Left colon (tissue), 2 donors: ENCODE measurements at places on chromosomes 11 and 22.

- DNase-seq = no peak
Measured at GRCh38 chr11:102423936-102424335, 28.6 kb downstream of the TMEM123 start.

- DNase-seq = no peak
Measured at GRCh38 chr22:24059121-24059520, 48.0 kb downstream of the CABIN1 start.

DNA sequence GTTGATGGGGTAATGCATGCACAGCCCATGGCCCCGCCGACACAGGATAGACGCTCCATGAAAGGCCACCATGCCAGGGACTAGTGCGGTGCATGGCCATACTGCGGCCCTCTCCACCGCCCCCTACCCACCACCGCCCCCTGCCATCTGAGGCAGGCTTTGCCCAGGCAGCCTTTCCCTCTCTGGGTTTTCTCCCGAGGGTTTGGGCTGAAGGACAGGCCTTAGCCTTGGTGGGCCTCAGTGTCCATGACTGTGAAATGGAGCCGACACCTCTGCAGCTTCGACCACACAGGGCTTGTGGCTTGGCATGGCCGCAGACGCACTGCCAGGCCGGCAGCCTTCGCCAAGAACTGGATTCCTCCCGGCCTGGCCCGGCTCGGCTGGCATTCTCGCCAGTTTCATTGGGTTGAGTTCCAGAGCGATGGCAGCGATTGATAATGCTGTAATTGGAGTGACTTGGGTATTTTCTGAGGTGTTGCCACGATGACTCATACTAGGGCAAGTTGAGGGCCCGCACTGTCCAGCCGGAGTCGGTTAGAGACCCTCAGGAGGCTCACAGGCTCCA is 111.3 kb downstream of the WNT7B start:
- DNase-seq = no peak

DNA sequence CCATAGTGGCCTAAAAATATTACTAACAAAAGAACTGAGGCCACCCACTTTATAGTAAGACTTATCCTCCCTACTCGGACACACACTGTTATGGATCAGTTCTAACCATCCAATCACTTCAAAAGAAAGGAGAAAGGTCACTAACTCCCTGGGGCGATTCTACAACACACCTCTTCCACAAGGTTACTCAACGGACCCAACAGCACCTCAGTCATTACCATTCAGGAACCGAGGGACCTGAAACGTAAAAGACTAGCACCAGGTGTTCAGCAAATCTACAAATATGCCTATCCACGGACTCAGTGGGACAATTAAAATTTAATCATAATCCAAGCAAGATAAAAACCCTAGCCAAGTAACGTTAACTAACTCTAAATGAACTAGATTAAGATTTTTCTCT is 1.6 kb downstream of the HNRNPUL2 start:
- DNase-seq = no peak

- no peak for DNase-seq
Measured at GRCh38 chr11:68300076-68300830, 12.1 kb upstream of the LRP5 start.

DNA sequence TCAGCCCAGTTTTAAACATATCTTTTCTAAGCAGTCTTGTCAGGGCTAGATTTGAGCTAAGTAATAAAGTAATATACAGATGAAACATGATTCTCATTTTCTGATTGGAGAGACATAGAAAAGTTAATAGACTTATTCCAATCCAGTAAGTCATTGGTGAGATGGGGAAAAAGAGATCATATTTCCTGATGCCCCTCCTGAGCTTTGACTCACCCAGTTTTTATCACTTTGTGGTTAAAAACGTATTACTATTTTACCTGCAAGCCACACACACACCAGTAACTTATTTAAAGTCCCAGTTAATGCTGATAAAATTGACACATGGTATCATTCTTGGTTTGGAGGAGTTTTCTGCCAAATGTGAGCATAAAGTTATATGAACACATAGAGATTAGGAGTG is 306.8 kb downstream of the CADM1 start:
- no peak for DNase-seq

DNA sequence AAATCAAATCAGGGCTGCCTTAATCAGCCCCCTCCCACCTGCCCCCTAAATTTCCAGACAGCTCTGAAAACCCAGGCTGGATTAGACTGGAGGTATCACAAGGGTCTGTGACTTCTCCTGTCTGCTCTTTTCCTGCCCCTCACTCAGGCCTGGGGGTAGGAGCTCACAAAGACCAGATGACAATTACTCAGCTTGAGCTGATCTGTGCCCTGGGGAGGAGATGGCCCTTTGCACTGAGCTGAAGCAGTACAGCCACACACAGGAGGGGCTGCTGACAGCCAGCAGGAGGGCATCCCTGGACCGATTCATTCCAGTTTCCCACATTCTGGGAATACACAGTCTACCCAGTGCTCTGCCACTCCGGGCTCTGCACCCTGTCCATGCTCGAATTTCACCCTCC is 4.2 kb downstream of the ABCC8 start:
- no peak for DNase-seq

GRCh38 chr22:44646668-44647067 is 55.3 kb upstream of the PRR5 start:
- no peak for DNase-seq

- DNase-seq = no peak
Measured at GRCh38 chr22:31544481-31545480, 48.4 kb downstream of the SFI1 start.

GRCh38 chr11:92623055-92623454 is 346.4 kb upstream of the MTNR1B start:
- no peak for DNase-seq

DNA sequence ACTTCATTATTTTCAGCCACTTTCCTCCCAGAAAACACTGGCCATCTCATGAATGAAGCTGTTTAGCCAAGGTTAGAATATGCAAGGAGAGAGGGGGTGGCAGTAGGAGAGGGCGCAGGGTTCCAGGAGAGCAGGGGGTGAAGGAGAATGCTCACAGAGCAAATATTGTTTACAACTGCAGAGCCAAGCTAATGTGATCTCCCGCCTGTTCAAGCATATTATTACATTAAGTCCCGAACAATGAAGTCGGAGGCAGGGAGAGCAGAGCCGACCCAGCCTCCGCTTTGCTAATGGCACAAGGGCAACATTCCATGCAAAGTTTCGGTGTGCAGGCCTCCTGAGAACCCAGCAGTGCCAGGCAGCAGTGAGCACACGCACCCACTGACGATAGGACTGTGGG is 80.1 kb downstream of the MICAL3 start:
- no peak for DNase-seq

- DNase-seq = no peak
Measured at GRCh38 chr11:120810251-120810650, 213.7 kb upstream of the TBCEL start.

DNA sequence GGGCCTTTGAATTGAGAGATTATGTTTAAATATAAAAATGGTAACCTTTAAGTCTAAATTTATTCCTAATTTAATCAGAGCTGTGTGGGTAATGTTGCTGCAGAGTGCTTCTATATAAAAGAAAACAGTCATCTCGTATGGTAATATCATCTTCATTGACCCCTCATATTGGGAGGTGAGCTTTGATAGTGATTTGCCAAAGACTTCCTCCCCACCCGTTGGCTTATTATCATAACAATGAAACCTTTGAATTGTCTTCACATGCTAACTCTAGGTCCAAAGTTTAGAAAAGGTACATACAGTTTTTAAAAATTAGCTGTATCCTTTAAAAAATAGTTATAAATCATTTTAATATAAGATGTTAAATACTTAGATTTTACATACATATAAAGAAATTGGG is 3.7 kb downstream of the EMSY start:
- no peak for DNase-seq

DNA sequence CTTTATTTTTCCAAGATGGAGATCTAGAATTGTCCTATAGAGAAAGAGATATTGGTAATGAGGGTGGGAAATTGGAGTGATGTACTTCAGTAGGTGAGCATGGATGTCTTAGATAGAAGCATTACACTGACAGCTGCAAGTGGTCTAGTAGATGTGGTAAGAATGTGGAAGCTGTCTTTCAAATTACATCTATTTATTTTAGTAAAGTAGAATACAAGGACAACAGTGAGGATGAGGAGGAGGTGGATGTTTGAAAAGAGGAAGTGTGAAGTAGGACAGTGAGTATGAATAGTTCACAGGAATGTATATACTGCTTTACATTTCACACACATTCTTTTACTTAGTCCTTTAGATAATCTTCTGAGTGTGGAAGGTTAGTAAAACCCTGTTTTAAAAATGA is 64.2 kb downstream of the HIPK3 start:
- no peak for DNase-seq

DNA sequence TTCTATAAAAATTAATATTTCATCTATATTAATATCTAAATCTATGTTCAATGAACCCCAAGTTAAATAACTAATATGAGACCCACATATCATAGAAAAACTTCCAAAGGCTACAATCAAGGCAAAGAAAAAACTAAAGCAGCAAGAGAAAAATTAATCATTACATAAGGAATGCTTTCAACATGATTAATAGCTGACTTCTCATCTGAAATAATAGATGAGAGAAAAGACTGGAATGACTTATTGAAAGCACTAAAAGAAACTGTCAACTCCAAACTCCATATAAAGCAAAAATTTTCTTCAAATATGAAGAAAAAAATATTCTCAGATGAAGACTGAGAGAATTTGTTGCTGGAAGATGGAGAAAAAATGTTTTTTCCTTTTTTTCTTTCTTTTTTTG is 13.0 kb downstream of the TRIM5 start:
- DNase-seq = no peak

DNA sequence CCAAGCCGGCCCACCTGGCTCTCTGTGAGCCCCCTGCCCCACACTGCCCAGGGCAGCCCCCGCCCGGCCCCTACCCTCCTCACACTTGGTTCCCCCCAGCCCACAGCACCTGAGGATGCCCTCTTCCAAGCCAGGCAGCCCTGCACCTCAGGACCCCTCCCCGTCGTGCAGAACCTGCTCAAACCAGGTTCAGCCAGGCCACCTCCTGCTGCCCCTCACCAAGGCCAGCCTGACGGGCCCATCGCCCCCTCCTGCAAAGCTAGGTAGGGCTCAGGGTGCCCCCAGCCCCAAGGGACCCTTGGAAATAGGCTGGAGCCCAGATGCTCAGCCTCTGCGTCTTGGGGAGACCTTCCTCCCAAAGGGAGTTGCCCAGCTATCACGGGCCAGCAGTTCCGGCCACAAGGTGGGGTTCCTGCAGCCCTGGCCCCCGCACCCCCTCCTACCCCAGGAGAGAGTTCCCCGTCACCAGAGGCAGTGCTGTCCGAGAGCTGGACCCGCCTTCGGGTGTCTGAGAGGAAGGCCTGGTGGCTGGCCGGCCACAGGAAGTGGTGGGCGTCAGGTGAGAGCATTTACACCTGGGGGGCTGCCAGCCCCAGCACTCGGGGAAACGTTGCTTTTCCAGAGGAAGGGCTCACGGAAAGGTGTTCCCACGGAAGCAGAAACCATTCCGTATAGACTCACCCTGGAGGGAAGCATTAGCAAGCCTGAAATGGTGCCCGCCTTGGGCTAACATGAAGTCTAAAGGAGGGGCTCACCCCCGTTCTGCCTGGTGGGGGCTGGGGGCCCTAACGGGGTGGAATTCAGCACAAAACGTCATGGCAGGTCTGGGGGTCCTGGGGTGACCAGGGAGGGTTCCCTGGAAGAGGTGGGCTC is 3.2 kb upstream of the SYT8 start:
- DNase-seq = peak; percentile 31

DNA sequence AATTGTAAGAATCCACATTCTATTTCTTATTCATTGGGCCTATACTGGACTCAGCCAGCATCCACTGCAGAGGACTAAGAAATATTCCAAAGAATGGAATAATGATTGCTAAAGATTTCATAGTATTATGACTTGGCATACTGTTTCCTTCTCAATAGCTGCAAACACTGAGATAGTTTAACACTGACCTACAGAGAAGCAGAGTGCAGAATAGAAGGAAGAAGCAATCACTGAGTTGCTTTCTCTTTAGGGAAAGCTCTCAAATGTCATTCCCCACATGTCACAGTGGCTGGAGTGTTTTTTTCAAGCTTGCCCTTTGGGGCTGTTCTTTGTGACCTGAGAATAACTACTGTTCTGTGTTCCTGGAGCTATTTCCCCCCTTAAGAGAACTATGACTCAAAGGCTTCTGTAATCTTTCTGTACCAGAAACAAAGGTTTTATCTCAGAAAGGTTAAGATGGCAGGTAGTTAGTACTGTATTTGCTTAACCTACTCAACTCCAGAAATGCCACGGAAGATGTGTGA is 243.6 kb upstream of the LUZP2 start:
- no peak for DNase-seq

DNA sequence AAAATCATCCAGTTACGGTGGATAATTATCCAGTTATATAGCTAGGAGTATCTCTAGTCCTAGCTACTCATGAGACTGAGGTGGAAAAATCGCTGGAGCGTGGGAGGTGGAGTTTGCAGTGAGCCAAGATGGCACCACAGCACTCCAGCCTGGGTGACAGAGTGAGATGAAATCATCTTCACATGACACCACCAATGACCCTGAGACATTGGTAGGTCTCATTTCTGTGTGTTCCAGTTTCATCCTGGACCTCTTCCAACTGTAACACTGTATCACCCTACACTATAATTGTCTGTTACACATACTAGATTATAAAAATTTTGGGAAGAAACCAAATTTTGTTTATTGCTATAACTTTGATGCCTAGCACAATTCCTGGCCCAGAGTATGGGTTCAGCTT is 446.8 kb downstream of the TMEM135 start:
- no peak for DNase-seq

- no peak for DNase-seq
Measured at GRCh38 chr11:17476317-17477083, at the start of gene ABCC8. Gene ABCC8, minus strand, starts transcription at chr11:17476845. Its CDS starts 69 bp downstream, at chr11:17476776.

- DNase-seq = peak; percentile 17
Measured at GRCh38 chr11:70574725-70575347, 176.5 kb downstream of the CTTN start.

- no peak for DNase-seq
Measured at GRCh38 chr11:86151174-86152005, 82.5 kb upstream of the PICALM start.

GRCh38 chr11:125464666-125465065 is 31.4 kb downstream of the FEZ1 start:
- DNase-seq = no peak

GRCh38 chr11:57353446-57353845 is 15.3 kb downstream of the P2RX3 start:
- no peak for DNase-seq

DNA sequence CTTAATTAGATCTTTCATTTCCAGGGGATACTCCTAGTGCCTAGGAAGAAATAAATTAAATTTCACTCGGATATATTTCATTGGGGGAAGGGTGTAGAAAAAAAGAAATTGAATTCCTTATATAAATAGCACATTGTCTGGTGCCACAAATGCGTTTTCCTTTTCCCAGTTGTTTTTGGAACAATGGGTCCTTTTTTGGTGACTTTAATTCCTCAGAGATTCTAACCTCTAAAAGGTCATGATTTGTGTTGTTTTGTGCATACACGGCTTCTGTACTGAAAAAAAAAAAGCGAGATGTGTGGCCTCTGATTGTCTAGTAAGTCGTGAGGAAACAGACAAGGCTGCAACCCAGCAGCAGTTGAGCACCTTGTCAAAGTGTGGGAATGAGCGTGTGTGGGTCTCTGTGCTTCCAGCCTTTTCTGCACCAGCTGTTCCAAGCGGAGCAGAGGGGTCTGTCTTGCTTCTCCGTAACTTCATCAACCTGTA is 64.5 kb upstream of the CRTAM start:
- no peak for DNase-seq

- no peak for DNase-seq
Measured at GRCh38 chr11:72230764-72231365, 6.3 kb downstream of the INPPL1 start.
